Muscle of leg (tissue), 16 donors: ENCODE measurements at places on chromosomes 5 and 9. TPM values are rescaled to one million over a fixed set of nuclear protein-coding genes. Genes with fewer than 3 reads are reported as not detected.

Gene IFNA13
- total RNA-seq: 0.04 TPM

Gene COMMD10
- 33.1 TPM for total RNA-seq

Gene ITGA2
- total RNA-seq: 27.7 TPM

Gene SPINK9
- not detected for total RNA-seq

Gene CKMT2
- total RNA-seq: 91.3 TPM
